ENCODE measurements at places on chromosomes 6 and 20. TPM values are rescaled to one million over a fixed set of nuclear protein-coding genes. Genes with fewer than 3 reads are reported as not detected.
A peak's percentile ranks its signal among the peaks of the same experiment; 100 is the strongest.

DNA sequence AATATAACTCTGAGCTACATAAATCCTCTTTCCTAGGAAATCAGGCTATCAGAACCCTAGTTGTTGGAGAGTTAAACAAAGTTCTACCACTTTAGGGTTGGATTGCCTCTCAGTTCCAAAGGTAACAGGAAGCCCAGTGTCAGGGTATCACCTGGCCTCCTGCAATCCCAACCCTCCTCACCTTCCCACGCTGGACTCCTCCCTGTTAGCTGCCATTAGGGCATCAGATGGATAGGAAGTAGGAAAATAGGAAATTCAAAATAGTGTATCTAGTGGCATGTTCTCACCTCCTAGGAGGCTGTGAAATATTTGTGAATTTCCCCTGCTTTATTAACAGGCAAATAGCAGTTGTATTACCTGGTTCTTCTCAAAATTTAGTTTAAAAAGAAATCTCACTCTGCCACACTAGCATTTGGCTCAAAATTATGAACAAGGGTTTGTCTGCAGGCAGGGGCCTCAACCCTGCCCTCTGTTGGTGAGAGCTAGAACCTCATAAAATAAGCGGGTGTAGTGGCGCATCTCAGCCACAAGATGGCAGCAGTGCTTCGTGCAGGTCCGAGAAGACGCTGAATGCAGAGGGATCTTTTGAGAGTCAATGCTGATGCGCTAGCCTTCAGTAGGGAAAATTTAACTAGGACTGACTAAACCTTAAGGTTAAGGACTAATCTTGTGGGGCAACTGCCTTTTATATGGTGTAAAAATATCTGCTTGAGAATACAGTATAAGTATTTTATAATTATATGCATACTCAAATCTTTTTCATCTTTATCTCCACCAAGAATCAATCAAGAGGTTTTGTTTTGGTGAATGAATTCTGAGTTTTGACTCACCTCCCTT is 209.8 kb upstream of the KCNQ5 start:
- peak; percentile 94 for DNase-seq

GRCh38 chr6:134061440-134061839 is 9.0 kb upstream of the SLC2A12 start:
- no peak for DNase-seq

DNA sequence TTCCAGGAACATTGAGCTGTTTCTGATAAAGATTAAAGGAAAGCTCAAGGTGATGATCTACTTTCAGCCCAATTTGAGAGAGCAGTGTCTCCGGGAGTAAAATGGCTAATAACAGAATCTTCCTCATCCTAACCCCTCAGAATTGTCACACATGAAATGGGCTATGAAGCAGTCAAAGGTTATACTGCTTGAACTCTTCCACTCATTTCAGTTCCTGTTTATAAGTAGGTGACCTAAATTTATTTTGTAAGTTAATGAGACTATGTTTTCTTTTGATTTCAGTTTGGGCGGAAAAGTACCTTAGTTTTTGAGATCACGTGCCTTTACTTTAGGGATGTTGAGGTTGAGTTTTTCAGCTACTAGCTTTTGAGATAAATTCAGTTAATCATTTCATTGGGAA is 47.2 kb downstream of the QKI start:
- DNase-seq = no peak

NKAPL gene
- 0.75 TPM for total RNA-seq

GRCh38 chr6:125979101-125979500 is 7.2 kb upstream of the TRMT11 start:
- no peak for DNase-seq

PTCRA gene
- not detected for total RNA-seq

GRCh38 chr6:90445533-90446108 is 141.3 kb downstream of the MAP3K7 start:
- no peak for DNase-seq

PRIM2 gene
- total RNA-seq = 6.9 TPM

GRCh38 chr20:39913274-39913673 is 775.8 kb downstream of the MAFB start:
- DNase-seq = no peak

MAS1L gene
- total RNA-seq = not detected

DNA sequence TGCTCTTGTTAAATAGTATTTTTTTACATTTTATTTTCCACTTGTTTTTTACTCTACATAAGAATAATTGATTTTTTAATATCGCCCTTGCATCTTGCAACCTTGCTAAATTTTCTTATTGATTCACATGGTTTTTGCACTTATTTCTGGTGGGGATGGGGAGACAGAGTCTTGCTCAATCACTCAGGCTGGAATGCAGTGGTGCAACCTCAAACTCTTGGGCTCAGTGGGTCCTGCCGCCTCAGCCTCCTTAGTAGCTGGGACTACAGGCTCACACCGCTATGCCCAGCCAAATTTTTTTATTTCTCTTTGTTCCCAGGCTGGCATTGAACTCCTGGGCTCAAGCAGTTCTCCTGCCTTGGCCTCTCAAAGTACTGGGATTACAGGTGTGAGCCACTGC is 30.3 kb downstream of the LIN28B start:
- DNase-seq = no peak

SNAP25 gene
- not detected for total RNA-seq

MCCD1 gene
- total RNA-seq = not detected

BTN1A1 gene
- not detected for total RNA-seq

DNA sequence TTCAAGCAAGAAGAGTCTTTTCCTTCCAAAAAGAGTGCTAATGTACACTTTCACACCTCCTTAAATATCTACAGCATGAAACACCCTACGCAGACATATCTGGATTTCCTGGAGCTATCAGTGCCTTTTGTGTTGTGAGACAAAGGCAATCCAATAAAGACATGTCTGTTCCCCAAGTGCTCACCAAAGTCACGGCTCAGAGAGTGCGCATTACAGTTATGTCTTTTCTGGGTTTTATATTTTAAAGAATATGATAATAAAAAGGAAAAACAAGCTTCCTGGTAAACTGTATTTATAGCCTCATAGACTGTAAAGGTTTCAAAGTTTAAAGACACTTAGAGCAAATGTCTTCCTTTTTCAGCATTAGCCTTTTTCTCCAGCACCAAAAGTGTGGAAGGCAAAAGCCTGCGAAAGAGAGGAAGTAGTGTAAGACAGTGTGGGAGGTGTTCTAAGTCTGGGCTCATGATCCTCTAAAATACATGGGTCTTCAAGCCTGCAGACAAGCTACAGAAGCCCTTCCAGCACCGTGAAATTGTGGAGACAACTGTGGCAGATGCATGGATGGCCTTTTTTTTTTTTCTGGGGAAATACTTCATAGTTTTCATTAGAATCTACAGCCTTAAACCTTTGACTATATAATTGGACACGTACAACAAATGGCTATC is 135.0 kb upstream of the SLC35B3 start:
- no peak for DNase-seq

ANKRD66 gene
- not detected for total RNA-seq

DNA sequence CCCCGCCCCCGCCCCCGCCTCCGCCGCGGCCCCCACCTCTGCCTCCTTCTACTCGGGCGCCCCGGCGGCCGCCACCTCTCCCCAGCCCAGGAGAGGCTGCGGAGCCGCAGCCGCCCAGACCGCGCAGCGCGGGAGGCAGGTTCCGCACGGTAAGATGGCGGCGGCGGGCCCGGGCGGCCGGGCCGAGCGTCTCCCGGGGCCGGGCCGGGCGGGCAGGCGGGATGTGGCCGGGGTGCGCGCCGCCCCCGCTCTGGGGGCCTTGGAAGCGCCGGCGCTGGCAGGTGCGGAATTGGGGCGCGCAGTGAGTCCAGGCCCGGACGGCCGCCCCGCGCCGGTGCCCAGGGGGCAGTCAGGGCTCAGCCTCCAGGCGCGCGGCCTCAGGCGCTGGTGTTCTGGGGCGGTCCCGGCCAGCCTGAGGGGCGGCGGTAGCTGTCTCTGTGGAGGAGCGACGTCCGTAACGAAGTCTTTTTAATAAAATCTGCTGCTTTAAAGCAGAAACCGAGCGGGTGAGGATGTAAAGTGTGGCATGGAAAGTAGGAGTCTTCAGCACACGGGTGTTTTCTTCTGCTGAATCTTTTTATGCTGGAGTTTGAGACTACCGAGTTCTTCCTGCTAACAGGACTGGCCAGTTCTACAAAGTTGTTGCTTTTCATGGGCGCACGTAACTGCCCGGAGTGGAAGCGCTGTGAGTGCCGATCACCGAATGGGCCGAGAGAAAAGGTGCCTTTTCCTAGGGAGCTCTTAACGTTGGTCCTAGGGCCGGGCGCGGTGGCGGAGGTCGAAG is at the start of gene GID8:
Gene GID8, plus strand, starts transcription at position 43 of the 784 bp plus-strand sequence. CDS start 3,356 bp downstream, outside the sequence.
- DNase-seq = no peak

DNA sequence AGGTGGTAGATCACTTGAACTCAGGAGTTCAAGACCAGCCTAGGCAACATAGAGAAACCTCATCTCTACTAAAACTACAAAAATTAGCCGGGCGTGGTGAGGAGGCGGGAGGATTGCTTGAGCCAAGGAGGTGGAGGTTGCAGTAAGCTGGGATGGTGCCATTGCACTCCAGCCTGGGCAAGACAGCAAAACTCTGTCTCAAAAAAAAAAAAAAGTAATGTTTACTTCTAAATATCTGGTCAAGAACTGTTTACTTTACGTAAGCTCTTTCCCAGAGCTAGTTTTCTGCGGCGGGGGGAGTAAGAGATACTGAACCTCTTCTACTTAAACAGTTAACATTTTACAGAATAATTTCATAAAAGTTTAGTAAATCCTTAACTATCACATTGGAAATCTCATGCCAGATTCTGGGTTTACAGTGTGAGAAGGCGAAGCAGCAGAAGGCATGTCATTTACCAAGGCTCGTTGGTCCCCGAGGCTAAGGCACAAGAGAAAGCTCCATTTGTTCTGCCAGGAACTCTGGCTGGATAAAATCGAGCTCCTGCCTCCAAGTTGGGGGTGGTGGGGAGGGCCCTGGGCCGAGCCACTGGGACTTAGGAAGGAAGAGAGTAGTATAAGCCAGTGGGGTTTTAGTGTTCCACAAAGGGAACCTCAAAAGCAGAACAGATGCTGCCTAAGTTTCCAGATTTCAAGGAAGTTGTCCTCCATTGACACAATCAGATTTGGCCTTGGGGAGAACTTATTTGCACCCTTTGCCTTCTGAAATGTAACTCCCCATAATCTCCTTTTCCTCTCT is 41.7 kb downstream of the ARFGEF2 start:
- no peak for DNase-seq

- DNase-seq = no peak
Observed at GRCh38 chr6:149075616-149076354, 241.7 kb upstream of the TAB2 start.

SDCBP2 gene
- 206 TPM for total RNA-seq

GRCh38 chr6:67300430-67301040 is 1334.5 kb upstream of the ADGRB3 start:
- no peak for DNase-seq

HCRTR2 gene
- not detected for total RNA-seq

- DNase-seq = no peak
Observed at GRCh38 chr20:48808382-48809034, 19.3 kb downstream of the PREX1 start.

NPEPL1 gene
- total RNA-seq = 21.7 TPM

TDRD6 gene
- total RNA-seq = 0.38 TPM

GRCh38 chr6:6543181-6543879 is 45.2 kb upstream of the LY86 start:
- no peak for DNase-seq

STK38 gene
- 27.1 TPM for total RNA-seq

SRSF12 gene
- not detected for total RNA-seq

DNA sequence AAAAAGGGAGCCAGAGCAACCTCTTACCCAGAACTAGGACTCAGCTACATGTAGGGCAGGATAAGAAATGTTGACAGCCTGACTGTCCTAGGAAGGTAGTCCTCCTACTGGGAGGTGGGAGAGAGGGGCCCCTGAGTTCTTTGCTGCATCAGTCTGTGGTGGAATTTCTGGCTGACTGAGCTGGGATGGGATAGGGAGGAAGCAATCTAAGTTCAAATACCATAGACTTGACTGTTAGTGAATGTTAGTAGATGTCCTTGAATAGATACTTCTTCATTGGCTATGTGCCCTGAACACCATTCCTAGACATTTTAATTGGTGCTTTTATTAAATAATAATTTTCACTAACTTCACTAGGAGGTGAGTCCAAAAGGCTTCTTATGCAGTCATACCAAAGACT is 1343.6 kb upstream of the CITED2 start:
- no peak for DNase-seq

GRCh38 chr6:142088858-142089216 is 43.9 kb upstream of the GJE1 start:
- no peak for DNase-seq

HLA-DRB5 gene
- total RNA-seq = 4.1 TPM

OTOR gene
- not detected for total RNA-seq

LIN28B gene
- not detected for total RNA-seq

DNA sequence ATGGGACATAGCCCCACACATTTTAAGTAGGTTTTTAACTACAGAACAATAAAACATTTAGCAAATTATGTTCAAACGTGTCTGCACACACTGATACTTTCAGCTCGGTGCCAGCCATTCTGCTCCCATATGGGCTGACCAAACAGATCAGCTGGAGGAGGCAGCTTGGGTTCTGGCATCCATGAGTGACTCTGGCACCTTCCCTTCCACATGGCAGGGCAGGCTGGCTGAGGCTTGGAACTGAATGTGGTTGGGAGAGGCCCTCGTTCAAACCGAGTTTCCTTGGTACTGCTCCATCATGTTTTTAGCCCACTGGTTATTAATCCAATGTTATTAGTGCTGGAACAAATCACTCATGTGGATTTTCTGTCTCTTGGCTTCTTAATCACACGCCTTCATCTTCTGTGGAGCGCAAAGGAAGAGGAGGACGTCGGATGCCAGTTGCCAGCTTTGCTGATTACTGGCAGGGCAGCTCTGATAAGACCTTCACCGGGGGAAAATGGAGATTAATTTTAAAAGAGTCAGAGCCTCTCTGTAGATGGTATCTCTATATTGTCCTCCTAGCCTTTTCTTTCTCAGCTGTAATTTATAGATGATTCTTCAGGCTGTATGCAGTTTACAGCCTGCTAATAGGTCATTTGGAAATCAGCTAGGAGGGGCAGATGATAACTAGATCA is 93.1 kb upstream of the TIAM2 start:
- DNase-seq = peak; percentile 68

DNA sequence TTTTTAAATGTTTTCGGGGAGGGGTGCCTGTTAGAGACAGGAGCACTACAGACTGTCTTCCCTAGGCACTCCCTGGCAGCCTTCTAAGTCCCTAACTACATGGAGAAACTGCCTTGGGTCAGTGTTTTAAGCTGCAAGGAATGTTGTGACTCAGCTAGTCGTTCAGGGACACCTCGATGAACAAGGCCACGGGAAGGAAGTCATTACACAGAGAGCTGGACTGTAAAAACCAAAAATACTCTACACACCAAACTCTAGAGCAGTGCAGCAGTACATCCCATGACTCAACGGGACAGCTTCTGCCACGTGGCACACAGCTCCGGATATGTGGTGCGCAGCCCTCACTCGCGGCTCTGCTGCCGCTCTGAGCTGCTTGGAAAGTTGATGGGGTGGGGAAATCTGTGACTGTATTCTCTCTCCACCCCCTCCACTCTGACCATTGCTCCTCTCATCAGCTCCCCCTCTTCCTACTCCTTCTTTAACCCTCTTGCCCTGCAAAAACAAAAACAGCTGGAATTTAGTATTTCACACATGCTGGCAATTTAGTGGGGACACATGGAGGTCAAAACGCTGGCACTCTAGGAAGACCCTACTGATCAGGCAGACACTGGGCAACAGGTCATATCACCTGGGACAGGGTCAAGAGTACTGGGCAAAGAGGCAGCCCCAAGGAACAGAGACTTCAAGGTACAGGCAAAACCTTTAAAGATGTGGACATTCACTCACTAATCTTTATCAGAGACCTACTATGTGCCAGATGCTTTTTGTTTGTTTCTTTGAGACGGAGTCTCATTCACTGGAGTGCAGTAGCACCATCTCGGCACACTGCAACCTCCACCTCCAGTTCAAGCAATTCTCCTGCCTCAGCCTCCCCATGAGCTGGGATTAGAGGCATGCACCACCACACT is 10.9 kb upstream of the LPIN3 start:
- peak; percentile 82 for DNase-seq

DDO gene
- total RNA-seq = not detected
